ENCODE measurements at places on chromosomes 3 and 15. TPM values are rescaled to one million over a fixed set of nuclear protein-coding genes. Genes with fewer than 3 reads are reported as not detected.

Gene STX19
- total RNA-seq, result not detected

Gene CCR2
- 2.0 TPM for total RNA-seq

Gene CCR9
- total RNA-seq, result not detected

Gene PRSS50
- total RNA-seq, result 0.28 TPM

Gene ISL2
- 0.16 TPM for total RNA-seq

Gene GXYLT2
- 16.2 TPM for total RNA-seq

Gene RFTN1
- 21.6 TPM for total RNA-seq

Gene LTK
- total RNA-seq, result 0.53 TPM

Gene PLSCR2
- not detected for total RNA-seq

Gene KLHL40
- total RNA-seq, result 0.60 TPM

Gene KNG1
- total RNA-seq, result 0.15 TPM

Gene MORC1
- total RNA-seq, result not detected

Gene LSMEM2
- 30.7 TPM for total RNA-seq

Gene FAM81A
- total RNA-seq, result 4.5 TPM

DNA sequence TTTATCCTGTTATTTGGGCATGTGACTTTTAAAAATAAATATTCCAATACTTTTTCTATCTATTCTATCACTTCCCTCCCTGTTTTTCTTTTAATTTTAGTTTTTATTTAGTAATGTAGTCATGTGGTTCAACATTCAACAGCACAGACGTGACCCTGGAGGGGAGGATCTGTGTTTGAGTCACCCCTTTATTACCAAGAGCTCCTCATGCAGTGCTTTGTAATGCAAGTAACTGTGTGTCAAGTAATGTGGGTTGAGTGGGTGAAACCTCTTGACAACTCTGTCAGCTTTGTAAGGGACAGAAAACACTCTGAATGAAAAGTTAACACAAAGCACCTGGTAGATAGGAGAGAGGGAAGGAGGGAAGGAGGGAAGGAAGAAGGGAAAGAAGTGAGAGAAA, 89.7 kb upstream of the FGF12 start:
- peaks cover 24% of the 10 kb centered on the region for H3K4me1 ChIP-seq
- H3K27me3 ChIP-seq, result no peaks in the 10 kb centered on the region
- H3K36me3 ChIP-seq, result no peaks in the 10 kb centered on the region
- H3K4me3 ChIP-seq, result no peak overlapping the region
- no peak overlapping the region for H3K27ac ChIP-seq

GRCh38 chr3:196754091-196754981, 14.7 kb downstream of the PAK2 start:
- H3K4me3 ChIP-seq, result no peak overlapping the region
- H3K36me3 ChIP-seq, result no peaks in the 10 kb centered on the region
- no peaks in the 10 kb centered on the region for H3K27me3 ChIP-seq
- DNase-seq, result no peak
- H3K27ac ChIP-seq, result no peak overlapping the region

DNA sequence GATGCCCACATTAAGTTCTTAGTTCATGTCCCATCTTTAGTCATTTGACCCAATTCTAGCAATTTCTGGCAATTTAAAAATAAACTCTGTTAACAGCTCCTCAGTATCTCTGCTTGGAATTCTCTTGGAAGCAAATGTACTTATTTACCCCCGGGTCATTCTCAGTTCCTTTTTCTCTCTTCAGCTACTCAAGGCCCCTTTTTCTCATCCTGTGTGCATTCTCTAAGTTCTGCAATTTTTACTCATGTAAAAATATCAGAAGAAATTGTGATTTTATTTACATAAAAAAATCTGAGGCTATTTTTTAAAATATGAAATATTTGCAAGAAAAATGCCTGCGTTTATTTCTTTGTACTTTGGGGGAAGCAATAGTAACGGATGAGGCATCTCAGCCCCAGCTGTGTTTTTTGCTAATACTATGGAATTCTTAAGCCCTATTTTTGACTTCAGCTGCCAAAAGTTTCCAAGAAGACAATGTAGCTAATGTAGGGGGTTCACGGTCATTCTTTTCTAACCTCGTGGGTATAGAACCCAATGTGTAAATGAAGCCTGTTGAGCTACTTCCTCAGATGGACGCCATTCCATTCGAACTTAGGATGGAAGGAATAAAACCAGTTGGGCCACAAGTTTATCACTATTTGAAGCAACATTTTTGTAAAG, 20.0 kb downstream of the CERS3 start:
- H3K27me3 ChIP-seq, result no peaks in the 10 kb centered on the region
- no peak overlapping the region for H3K27ac ChIP-seq
- H3K4me3 ChIP-seq, result no peak overlapping the region
- DNase-seq, result no peak
- H3K36me3 ChIP-seq, result no peaks in the 10 kb centered on the region

DNA sequence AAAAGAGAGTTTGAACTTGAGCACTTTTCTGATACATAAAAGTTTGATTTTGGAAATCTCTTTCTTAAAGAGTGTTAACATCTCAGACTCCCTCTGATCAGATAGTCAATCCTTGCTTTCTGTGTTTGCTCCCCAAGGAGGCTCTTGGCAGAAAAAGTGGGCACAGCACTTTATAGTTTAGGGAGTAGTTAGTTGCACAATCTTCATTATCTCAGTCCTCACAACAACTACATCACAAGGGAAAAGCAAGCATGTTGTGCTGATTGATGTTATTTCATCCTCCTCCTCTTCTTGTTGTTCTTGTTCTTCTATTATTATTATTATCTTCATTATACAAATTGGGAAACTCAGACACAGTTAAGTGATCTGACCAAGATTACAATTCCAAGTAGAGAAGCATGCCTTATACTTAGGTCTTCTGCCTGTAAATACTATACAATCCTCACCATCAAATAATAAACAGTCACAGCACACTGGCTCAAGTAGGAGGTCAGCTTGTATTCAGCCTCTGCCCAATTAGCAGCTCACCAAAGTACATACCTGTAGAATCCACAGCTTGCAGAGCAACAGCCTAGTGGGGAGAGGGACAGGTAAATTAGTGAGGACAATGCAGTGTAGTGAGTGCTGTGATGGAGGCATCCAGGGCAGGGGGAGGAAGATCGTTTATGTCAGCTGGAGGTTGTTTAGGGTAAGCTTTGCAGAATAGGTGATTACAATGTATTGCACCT, 304.1 kb upstream of the MME start:
- peaks cover 12% of the 10 kb centered on the region for H3K27me3 ChIP-seq
- DNase-seq, result no peak
- H3K4me3 ChIP-seq, result no peak overlapping the region
- no peak overlapping the region for H3K27ac ChIP-seq
- no peaks in the 10 kb centered on the region for H3K4me1 ChIP-seq

DNA sequence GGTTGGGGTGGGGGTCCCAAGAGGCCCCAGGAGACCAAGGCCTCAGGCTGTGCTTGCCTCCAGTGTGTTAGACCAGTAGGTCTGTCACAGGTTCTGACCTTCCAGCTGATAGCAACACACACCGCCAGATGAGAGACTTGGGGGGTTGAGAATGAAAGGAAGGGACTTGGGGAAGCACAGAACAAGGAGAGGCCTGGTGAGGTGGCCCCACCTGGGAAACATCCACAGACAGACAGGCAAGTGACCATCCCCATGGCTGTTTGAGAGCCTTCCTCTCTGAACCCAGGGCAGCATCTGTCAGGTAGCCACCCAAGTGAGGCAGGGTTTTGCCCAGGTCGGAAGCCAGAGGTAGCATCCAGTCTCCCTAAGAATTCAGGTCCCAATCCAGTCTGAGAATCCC, 35.0 kb upstream of the VPS8 start:
- no peaks in the 10 kb centered on the region for H3K36me3 ChIP-seq
- H3K27ac ChIP-seq, result no peak overlapping the region
- H3K4me1 ChIP-seq, result peaks cover 8% of the 10 kb centered on the region
- peaks cover 17% of the 10 kb centered on the region for H3K27me3 ChIP-seq

- H3K27ac ChIP-seq, result no peak overlapping the region
- no peak for DNase-seq
- H3K36me3 ChIP-seq, result no peaks in the 10 kb centered on the region
- H3K27me3 ChIP-seq, result no peaks in the 10 kb centered on the region
- H3K4me1 ChIP-seq, result peaks cover 26% of the 10 kb centered on the region
These were observed 36.5 kb downstream of the ANAPC13 start for GRCh38 chr3:134449277-134449676.

DNA sequence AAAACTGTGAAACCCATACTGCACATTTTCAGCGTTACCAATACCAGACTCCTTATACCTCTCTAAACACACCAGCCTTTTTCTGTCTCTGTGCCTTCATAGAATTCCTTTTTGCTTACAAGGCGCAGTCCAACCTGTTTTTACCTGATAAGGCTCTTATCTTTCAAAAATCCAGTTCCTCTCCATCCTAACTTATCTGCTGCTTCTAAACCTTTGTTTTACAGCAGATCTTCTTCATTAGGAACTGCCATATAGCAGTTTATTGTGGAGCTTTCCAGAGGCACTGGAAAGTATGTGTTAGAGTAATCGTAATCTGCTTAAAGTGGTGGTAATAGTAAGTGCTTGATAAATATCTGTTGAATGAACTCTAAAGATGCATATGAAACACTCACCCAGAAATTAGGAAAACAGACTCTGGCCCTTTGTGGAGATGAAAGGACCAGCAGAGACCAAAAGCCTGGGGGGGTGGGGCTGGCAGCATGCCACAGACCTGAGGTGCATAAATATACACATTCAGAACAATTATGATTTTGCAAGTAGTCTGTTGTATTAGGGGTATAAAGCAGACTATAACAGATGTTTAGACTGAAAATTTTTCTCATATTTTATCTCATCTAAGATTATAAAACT, 29.3 kb downstream of the PPP2R3A start:
- no peak for DNase-seq
- no peak overlapping the region for H3K27ac ChIP-seq
- H3K4me3 ChIP-seq, result no peak overlapping the region
- H3K4me1 ChIP-seq, result no peaks in the 10 kb centered on the region
- no peaks in the 10 kb centered on the region for H3K27me3 ChIP-seq
- no peaks in the 10 kb centered on the region for H3K36me3 ChIP-seq

DNA sequence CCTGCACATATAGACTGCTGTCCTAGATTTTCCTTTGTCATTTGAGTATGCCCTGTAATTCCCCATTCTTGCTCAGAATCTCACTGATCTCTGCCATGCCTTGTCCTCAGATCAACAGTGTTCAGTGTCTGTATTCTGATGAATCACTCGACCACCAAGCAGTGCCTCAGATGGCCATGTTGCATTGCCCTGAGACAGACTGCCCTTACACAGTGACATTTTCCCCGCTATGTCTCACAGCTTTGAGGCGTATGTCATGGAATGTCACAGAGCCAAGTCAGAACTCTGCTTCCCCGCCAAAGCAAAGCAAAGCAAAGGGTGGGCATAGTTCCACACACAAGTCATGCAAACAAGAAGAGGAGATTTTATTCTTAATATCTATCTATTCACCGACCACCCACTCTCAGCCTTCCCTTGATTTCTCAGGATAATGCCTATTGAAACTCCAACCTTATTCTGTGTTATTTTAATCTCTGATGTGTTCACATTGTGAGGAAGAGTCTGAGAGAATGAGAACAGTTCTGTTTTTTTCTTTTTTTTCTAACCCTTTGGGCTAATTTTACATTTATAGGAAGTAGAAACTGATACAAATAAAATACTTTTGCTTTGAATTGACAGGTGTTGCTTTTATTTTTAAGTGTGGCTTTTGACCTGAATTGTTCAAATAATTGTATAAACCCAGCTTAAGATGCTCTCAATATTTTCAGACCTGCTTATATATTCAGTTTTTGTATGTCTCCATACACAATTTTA, 16.9 kb upstream of the PSMD6 start:
- no peak for DNase-seq
- H3K36me3 ChIP-seq, result no peaks in the 10 kb centered on the region
- H3K4me3 ChIP-seq, result no peak overlapping the region
- no peak overlapping the region for H3K27ac ChIP-seq

DNA sequence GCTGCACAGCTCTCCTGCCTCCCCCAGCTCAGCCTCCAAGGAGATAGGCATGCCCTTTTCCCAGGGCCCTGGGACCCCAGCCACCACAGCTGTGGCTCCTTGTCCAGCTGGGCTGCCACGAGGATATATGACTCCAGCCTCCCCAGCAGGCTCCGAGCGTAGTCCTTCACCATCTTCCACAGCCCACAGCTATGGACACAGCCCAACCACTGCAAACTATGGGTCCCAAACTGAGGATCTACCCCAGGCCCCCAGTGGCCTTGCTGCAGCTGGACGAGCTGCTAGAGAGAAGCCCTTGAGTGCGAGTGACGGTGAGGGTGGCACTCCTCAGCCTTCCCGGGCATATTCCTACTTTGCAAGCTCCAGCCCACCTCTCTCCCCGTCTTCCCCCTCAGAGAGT, 20.5 kb upstream of the APEH start:
- no peak overlapping the region for H3K4me3 ChIP-seq
- no peaks in the 10 kb centered on the region for H3K36me3 ChIP-seq
- H3K27me3 ChIP-seq, result no peaks in the 10 kb centered on the region
- H3K27ac ChIP-seq, result no peak overlapping the region
- DNase-seq, result no peak

- DNase-seq, result no peak
- no peak overlapping the region for H3K4me3 ChIP-seq
- no peaks in the 10 kb centered on the region for H3K27me3 ChIP-seq
- no peaks in the 10 kb centered on the region for H3K36me3 ChIP-seq
- H3K4me1 ChIP-seq, result no peaks in the 10 kb centered on the region
- no peak overlapping the region for H3K27ac ChIP-seq
These were observed 330.4 kb upstream of the PROK2 start for GRCh38 chr3:72115307-72115706.

DNA sequence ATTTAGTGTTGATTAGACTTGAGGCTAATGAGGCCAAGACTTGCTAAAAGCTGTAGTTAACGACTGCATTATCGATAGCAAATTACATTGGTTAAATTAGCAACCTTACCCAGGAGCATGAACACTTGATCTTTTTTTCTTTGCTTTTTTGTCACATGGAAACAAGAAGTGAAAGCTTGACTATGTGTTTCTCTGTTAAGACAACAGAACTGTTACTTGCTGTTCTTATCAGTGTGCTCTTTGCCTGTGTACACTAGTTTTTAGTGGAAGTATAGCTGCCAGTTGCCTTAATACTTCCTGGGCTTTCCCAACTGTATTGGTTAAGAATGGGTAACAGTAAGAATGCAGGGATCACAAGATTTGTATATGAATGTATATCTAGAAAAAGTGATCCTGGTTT, 625.5 kb downstream of the NAALADL2 start:
- H3K36me3 ChIP-seq, result no peaks in the 10 kb centered on the region
- H3K4me3 ChIP-seq, result no peak overlapping the region
- DNase-seq, result no peak
- no peaks in the 10 kb centered on the region for H3K4me1 ChIP-seq
- H3K27me3 ChIP-seq, result no peaks in the 10 kb centered on the region

- H3K27me3 ChIP-seq, result no peaks in the 10 kb centered on the region
These were observed 1.0 kb downstream of the ATP2C1 start for GRCh38 chr3:130894986-130895280.

DNA sequence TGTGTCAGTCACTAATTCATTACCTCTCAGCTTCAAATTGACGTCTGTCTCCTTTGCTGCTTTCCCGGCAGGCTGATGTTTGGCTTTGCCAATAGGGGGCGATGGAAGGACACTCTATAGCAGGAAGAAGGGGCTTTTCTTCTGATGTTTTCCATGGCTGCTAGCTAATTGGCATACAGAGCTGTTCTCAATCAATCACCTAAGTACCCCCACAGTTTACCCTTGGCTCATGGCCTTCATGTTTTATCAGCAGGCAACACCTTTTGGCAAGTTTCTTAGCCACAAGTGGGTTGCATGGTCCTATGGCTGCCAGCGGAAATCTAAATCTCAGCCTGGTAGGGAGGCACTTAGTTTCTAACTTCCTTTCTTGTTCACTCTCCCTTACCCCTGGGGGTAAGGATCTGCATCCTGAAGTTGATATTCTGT, 45.0 kb downstream of the ESYT3 start:
- no peak overlapping the region for H3K27ac ChIP-seq
- H3K27me3 ChIP-seq, result no peaks in the 10 kb centered on the region
- no peak for DNase-seq
- H3K36me3 ChIP-seq, result no peaks in the 10 kb centered on the region

Data from heart right ventricle (tissue), 16 donors.